ENCODE measurements at places on chromosomes 11 and 22.

DNA sequence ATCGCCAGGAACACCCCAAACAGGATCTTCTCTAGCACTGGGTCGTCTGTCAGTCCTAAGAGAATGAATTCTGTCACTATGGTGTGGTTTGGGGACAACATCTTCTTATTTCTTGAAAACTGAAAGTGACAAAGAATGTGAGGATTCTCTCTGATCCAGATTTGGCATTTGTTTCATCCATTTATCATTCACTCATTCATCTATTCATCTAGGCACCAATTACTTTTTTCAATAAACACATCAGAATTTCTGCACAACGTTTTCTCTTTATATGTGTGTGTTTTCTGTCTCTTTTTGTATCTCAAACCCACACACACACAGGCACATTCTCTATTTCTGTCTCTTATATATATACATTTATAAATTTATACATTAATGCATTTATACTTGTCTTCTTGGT is at the start of gene OR5M10:
Gene OR5M10, minus strand, starts transcription at position 101 of the 400 bp plus-strand sequence. Its CDS starts 0 bp downstream, at position 101.
- no peak for DNase-seq

- no peak for DNase-seq
These were observed 1384.0 kb downstream of the TBC1D22A start for GRCh38 chr22:48146426-48146825.

- peak; percentile 44 for DNase-seq
These were observed 23.5 kb downstream of the SPATA19 start for GRCh38 chr11:133821776-133822175.

- no peak for DNase-seq
These were observed 45.4 kb downstream of the SOX6 start for GRCh38 chr11:16310943-16311342.

- no peak for DNase-seq
These were observed 30.7 kb upstream of the ARFGAP3 start for GRCh38 chr22:42887523-42888507.

DNA sequence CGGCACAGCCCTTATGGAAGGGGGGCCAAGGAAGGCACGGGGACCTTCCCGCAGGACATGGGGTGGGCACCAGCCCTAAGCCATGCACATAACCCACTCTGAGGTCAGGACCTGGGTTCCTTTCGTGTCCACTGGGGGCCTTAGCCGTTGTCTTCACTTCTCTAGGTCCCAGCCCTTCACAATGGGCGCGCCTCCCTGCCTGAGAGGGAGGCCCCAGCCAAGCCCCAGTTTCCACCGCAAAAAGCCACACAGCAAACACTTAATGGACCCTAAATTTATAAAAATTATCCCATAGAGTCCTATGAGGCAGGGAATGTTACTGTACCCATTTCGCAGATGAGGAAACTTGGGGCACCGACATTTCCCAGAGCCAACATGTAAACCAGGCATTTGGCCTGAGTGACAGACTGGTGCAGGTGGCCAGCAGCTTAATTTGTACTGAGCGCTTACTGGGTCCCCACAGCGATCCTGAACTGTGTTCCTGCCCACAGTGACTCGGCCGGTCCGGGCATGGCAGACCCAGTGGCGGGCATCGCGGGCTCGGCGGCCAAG is 1.2 kb downstream of the GAS2L1 start:
- DNase-seq = no peak

DNA sequence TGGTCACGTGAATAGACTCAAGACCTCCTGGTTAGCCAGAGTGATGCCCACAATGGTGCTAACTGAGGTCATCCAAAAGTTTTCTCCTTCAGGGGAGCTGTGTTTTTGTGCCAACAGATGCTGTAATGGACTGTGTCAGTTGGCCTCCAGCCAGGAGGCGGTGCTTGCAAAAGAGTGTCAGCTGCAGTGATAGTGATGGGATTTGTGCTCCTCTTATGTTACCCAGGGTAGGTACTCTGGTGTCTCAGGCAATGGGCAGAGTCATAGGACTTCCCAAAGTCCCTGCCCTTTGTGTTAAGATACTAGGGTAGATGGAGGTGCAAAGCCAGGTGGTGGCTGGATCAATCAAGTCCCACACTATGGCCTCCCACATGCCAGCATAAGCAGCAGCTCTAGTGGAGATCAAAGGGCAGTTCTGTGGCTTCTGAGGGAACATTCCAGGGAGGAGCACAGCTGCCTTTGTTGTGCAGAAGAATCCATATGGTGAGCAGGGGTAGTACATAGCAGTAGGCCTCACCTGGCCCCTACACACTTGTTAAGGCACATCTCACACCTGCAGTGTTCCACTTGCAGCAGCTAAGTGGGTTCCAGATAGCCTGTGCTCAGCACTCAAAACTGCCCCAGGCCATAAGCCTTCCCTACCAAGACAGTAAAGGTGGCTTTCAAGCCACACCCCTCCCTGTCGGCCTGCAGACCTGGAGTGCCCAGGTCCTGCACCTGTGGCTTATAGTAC is 9.4 kb upstream of the FANCF start:
- no peak for DNase-seq

DNA sequence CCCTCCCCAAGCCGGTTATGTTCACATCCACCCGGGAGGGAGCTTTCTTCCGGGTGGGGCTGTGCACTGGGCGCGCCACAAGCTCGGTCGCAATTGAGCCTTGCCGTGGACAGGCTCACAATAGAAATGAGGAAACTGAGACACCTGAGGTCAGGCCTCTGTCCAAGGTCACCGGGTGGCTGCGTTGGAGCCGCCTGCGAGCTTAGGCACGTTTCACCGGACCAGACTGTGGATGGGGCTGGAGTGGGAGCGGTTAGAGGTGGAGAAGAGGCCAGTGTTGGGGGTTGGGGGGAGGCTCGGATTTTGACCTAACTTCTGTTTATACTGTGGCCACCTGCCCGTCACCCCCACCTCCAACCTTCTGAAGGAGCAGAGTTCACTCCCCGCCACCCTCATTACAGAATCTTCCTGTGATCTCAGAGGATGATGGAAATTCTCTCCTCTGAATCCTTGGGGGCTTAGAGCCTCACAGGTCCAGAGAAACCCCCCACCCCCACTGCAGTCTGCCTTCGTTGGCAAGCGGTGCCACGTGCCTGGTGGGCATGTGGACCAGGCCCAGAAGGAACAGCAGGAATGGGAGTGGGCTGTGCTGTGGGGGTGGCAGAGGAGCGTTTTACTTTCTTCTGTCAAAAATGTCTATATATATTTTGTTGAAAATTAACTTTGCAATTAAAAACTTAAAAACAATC is 631 bp upstream of the NPTXR start:
- DNase-seq = no peak

GRCh38 chr11:123371506-123372297 is 58.4 kb upstream of the GRAMD1B start:
- DNase-seq = no peak

GRCh38 chr11:62666259-62666926 is 1.3 kb downstream of the CSKMT start:
- no peak for DNase-seq

DNA sequence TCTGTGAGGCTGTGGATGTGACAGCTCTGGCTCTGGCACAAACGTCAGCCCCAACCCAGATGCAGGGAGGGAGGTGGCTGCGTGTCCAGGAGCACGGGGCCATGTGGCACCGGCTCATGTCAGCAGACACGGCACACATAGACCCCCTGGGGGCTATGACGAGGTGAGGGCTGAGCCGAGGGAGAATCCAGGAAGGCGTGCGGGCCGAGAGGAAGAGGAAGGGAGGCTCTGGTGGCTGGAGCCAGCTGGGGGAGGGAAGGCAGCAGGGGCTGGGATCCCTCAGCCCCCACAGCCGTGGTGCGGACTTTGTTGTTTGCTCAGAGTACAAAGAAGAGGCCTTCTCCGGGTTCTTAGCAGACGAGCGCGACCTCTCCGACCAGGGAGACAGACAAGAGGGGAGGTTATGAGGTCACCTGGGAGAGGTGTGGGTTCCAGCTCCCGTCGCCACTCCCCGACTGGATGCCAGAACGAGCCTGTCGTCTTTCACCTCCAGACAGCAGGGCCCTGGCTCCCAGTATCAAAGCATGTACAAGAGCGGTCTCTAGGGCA is 46.1 kb downstream of the CDKN1C start:
- DNase-seq = no peak

DNA sequence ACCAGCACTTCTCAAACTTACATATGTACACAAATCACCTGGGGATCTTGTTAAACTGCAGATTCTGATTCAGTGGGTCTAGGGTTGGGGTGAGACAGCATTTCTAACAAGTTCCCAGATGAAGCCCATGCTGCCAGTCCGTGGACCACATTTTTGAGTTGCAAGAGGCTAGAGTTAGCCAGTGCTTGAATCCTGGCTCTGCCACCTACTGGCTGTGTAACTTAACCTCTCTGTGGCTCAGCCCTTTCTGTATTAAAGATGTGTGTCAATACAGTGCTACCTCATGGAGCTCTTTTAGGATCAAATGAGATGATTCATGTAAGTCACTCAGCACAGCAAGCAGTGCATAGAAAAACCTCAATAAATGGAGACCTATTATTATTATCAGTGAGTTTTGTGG is 90.2 kb upstream of the ISX start:
- DNase-seq = no peak

DNA sequence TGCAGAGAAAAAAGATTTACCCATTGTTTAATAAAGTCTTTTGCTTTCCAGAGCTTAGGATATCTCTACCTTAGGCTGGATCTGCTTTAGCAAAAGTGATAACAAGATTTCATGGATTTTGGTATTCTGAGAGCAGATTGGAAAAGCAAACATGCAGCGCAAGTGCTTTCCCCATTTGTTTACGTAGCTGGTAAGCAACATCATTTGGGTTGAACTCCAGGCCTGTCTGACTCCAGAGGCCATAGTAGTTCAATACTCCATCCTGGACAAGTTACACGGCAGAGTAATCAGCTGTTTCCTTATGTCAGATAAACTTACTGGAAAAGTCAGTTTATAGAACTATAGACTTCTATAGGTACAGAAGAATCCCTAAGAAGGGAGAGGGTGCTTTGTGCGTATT is 40.6 kb upstream of the TNRC6B start:
- DNase-seq = no peak

DNA sequence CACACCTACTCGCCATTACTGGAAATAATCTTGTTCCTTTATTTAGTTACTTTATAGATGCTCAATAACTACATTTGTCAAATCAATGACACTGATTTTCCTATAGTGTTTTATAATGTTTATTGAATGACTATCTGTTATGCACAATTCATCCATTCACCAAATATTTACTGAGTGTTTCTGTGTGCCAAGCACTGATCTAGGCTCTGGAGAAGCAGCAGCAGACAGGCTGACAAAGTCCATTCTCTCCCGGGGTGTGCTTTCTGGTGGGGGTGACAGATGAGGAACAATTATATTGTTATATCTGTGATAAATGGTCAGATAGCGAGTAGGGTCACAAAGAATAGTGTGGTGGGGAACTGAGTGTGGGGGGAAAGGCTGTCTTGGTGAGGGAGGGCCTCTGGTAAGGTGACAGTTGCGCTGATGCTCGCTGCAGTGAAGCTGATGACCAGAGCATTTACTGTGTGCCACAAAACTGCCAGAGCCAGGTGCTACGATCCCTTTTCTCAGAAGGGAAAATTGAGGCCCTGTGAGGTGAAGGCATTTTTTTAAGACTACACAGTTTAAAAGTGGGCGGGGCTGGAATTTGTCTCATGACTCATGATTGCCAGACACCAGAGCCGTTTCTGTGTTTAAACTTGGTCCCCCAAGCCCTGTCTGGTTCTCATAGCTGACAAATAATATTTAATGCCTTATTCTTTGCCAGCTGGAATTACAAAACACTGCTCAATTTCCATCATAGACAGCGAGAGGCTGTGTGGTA is 10.2 kb downstream of the PACS1 start:
- peak; percentile 56 for DNase-seq

DNA sequence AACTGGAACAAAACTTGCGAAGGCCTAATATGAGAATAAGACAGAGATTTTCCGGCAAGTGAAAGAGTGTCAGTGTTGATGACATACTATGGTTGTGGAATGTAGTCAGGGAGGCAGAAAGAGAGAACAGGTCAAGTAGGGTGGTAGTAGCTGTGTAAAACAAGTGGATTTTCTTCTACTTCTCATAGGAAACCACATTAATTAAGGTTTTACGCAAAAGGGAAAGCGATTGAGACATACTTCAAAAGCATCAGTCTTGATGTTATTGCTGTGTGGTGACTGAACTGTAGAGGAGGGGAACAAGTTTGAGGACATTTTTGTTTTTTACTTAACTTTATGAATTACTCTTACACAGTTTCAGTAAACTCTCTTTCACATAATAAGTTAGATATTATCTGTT is 186.0 kb upstream of the CNTN5 start:
- no peak for DNase-seq

- no peak for DNase-seq
These were observed 180.3 kb upstream of the E2F8 start for GRCh38 chr11:19420868-19421533.

GRCh38 chr11:70910835-70911234 is 341.5 kb downstream of the SHANK2 start:
- DNase-seq = no peak

GRCh38 chr22:47574556-47574955 is 812.1 kb downstream of the TBC1D22A start:
- no peak for DNase-seq

GRCh38 chr11:69878144-69878883 is 59.1 kb upstream of the FGF3 start:
- no peak for DNase-seq

- DNase-seq = no peak
These were observed 46.1 kb upstream of the RASSF10 start for GRCh38 chr11:12963051-12963450.

DNA sequence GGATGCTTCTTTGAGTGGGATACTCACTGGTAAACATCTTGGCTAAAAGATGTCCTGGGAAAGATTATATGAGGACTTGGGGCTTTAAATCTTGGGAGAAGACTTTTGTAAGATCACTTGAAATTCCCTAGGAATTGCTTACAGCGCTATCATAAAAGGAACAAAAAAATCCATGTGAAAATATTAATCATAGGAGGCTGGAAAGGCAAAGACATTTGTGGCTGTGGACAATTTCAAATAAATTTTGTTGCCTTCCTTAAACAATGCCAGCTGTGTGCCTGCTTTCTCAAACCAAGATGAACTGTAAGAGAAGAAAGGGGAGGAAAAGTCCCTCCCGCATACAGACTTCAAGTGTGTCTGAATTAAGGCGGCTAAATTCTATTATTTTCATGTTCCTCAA is 75.6 kb downstream of the SNX19 start:
- DNase-seq = no peak

DNA sequence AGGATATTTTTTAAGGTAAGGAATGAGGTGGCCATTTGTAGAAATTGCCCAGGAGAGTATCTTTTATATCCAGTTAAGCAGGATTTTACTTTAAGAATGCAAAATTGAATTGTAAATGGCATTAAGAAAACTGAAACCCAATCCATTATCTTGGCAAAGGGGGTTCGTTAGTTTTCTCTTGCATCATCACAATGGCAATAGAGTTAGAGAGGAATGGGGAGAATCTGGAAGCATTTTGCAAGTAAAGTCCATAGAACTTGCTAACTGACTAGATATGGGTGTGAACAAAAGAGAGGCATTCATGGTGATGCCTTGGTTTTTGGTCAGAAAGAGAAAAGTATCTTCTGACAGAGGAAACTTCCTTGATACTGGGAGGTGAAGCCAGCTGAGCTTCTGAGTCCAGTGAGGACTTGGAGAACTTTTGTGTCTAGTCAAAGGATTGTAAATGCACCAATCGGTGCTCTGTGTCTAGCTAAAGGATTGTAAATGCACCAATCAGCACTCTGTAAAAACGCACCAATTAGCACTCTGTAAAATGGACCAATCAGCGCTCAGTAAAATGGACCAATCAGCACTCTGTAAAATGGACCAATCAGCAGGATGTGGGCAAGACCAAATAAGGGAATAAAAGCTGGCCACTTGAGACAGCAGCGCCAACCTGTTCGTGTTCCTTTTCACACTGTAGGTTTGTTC is 3.6 kb upstream of the CCDC117 start:
- no peak for DNase-seq
